Pancreas (tissue), 10 donors: ENCODE measurements at places on chromosomes 4 and X. TPM values are rescaled to one million over a fixed set of nuclear protein-coding genes. Genes with fewer than 3 reads are reported as not detected.

DNA sequence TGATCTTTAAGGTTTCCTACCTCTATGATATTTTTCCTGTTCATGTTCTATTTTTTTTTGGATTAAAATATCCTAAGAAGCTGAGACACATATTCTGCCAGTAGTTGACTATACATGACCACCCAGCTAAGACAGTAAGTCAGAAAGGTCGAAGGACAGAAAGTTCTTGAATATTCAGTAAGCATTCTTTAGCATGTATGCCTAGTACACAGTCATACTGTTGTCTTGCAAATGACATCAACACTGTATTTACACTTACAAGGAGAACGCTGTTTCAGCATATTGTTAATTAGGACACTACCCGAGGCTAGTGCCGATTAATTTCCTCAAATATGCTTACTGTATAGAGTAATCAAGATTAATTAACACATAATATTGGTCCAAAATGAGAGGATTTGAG is 300.6 kb downstream of the STIM2 start:
- no peak for DNase-seq

GRCh38 chrX:3520458-3520857 is 174.0 kb upstream of the MXRA5 start:
- no peak for DNase-seq

GRCh38 chrX:2572740-2573139 is 72.0 kb upstream of the DHRSX start:
- no peak for DNase-seq

DNA sequence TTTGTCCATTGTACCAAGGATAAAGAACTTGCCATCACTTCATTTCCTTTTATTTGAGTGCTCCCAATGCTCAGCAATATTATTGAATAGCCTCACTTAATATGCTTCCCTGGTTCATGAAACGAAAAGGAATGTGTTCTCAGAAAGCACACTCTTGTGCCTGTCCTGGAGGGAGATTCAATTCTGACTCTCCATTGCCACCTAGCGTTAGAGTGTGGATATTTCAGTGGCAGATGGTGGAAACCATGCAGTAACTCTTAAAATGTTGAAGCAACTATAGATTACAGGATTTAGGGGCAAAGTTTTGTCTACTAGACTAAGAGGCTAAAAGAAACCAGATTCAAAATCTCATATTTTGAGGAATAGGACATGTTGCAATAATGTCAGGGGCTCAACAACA is 36.0 kb downstream of the GAB3 start:
- DNase-seq: no peak

- DNase-seq: no peak
Measured at GRCh38 chrX:21958916-21959315, 18.4 kb downstream of the SMS start.

DNA sequence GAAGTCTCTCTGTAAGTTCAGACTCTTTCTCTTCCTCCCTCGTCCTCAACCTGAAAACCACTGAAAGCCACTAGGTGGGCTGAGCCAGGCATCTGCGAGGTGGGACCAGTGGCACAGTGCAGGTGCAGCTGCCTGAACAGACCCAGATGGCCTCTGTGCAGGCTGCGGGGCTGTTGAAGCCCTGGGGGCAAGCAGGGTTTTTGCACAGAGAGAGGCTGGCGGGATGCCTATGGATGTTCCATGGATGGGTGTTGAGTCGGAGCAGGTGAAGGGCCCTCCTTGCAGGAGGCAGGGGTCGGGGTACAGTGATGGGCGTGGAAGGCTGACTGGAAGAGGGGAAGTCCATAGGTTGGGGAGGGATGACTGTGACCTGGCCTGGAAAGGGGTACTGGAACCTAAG is 350.2 kb upstream of the FAT1 start:
- no peak for DNase-seq

DNA sequence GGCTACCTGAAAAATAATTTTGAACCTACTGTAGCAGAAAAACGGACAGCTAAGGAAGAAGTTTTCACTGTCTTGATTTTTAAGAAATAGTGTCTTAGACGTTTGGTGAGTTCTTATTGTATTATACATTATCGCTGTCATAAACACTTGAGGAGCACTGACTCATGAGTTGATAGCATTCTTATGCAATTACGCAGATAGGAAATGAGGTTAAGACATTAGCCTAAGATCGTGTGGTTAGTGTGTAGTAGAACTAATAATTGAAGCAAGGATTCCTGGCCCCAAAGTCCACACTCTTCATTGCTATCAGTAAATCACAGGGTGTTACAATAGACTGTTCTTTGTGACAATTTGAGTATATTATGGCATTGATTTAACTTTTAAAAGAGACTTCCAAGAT is 238.1 kb downstream of the ARAP2 start:
- no peak for DNase-seq

GRCh38 chr4:140839406-140839805 is 83.2 kb upstream of the TBC1D9 start:
- no peak for DNase-seq

GRCh38 chrX:327660-328126 is 9.1 kb upstream of the GTPBP6 start:
- DNase-seq: peak; percentile 13

DNA sequence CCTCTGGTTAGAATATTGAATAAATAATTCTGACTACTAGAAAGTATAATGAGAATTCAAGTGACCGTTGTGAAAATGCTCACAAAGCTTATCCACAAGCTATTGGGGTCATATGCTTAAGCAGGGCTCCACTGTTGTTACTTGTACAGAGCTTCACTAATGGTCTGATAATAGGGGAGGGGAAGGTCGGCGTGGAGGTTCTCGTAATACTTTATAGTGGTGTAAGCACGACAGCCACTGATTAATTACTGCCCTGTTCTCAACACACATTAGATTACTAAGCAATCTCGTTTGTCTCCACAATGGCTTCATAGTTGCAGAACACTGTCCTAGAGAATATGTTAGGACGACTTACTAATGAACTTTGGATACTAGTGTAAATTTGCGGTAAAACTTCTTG is 11.6 kb downstream of the UNC5C start:
- no peak for DNase-seq

DNA sequence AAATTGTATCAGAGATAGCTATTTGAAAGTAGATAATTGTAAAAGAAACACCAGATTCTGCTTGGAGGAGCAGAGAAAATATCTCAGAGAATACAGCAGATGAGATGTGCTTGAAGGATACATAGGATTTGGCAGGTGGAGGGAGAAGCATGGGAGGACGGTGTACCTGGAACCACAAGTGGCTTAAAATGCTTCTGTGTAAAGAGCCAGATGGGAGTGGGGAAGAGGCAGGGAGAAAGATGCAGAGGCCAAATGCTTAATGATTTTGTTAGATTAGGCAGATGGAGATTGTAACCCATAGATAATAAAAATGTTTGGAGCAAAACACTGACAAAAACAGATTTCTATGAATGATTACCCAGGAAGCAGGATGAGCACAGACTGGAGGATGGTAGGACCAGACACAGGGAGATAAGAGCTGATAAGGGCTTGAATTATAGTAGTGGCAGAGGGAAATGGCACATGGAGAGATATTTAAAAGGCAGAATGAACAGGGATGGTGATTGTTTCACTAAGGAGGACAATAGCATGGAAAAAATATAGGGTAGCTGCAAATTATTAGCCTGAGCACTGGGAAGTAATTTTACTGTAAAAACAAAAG is 145.7 kb upstream of the TBC1D9 start:
- no peak for DNase-seq

GRCh38 chrX:145393702-145394235 is 146.5 kb downstream of the SPANXN1 start:
- no peak for DNase-seq

- no peak for DNase-seq
Measured at GRCh38 chr4:162241857-162242256, 78.1 kb upstream of the FSTL5 start.

DNA sequence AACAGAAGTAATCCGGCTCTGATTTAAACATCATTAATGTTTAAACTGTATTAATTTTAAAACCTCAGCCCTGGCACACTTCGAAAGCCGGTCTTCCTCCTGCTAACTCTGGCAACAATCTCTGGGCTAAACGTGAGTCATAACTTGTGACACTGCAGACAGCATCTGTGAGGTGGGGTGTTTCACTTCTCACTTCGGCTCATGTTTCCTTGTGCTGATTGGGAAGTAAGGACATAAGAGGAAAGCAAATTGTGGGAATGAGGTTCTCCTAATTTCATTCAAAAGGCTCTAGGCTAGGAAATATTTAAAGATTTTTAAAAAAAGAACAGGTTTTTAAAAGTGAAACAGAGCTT is 139.9 kb upstream of the USP9X start:
- DNase-seq: peak; percentile 33

- no peak for DNase-seq
Measured at GRCh38 chr4:88605736-88606135, 13.5 kb downstream of the HERC3 start.

DNA sequence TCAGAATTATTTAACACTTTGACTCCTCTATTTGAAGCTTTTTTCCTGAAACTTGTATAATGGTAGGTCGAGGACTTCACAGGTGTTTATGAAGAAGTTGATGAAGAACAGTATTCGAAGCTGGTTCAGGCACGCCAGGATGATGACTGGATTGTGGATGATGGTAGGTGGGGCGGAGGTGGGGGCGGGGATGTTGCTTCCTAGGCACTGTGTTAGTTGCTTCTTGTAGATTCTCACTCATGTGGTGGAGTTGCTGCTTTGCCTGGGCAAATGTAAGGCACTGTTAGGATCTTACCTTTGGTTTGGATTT is 9.4 kb downstream of the POLA1 start:
- no peak for DNase-seq

GRCh38 chr4:153466949-153467896 is 1.1 kb downstream of the TMEM131L start:
- peak; percentile 95 for DNase-seq

GRCh38 chr4:5592272-5592671 is 116.1 kb downstream of the EVC2 start:
- no peak for DNase-seq

DNA sequence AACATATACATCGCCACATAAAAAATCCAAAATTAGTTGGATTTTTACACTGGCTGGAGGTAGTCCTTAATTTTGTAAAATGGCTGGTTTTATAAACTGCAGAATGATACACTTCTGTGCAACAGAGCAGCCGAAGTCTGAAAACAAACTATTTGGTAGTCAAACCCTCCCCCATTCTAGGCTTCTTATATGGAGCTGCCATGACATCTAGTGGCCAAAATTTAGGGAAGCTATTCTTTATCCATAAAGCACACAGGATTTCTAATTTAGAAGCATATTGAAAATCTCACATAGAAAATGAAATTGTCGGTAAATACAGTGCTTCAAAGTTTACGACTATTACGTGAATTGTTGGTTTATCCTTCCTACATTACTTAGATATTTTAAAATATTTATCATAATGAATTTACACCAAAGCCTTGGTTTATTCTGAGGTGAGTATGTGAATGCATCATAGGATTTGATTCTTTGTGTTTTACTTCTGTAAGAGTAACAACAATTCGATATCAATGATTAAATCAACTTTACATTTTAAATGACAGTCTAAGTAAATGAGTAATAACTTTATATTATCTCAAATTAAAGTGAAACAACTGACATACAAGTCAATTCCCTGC is 113.4 kb upstream of the FAM241A start:
- no peak for DNase-seq

DNA sequence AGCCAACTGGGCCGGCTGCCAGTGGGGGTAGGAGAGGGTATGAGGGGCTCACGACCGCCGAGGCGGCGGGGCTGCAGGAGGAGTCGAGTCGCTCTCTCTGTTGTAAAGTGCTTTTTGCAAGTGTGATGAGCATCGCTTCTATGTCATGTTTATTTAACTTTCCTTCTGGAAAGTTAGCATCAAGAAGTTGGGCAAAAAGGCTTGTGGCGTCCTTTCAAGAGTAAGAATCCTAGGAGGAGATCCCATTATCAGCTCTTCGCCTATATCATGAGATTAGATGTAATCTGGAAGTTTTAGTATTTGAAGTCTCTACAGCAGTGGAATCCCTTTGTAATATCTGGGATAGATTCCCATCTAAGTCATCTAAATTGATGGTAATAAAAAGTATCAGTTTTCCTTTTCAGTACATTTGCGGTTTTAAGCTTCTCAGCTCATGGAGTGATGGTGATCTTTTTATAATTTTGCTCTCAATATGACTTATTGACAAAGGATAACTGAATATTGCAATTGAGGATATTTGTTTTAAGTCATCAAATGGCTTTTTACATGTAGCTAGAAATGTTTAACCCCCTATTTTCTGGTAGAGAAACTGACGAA is 1.7 kb downstream of the GALNT7 start:
- DNase-seq: no peak

GRCh38 chr4:24688453-24688852 is 104.1 kb upstream of the DHX15 start:
- DNase-seq: no peak

GRCh38 chrX:1598876-1599790 is 7.7 kb downstream of the AKAP17A start:
- DNase-seq: no peak

- no peak for DNase-seq
Measured at GRCh38 chr4:60729194-60729593, 470.9 kb upstream of the ADGRL3 start.

GRCh38 chr4:120506536-120506935 is 416.0 kb downstream of the PRDM5 start:
- DNase-seq: no peak

DNA sequence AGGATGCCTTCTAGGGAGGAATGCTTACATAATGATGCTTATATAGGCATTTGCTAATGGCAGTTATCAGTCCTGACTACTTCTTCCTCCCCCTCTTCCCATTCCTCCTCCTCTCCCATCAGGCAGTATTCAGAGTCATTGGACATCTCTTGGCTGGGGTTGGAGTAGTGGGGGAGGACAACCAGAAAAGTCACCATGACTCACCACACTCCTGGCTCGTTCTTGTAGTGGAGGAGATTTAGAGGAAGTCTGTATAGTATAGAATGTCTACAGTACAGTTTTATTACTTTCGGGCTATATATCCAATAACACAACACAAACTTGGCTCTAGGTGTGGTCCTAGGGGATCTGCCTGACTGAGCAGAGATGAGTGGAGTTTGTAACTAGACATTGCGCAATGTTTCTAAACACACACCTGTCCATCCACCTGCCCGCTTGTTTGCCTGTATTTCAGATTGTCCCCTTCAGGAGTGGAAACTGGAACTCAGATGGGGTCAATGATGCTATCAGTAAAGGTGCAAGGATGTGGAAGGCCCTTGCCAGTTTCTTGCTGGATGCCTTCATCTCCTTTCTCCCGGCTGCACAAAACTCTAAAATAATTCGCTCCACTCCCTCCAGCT is 27.9 kb upstream of the KIAA1210 start:
- no peak for DNase-seq

The CNKSR2 gene
- 2.5 TPM for total RNA-seq

The PRPS2 gene
- total RNA-seq: 32.6 TPM

The ANKRD50 gene
- 2.4 TPM for total RNA-seq

The MTTP gene
- 0.28 TPM for total RNA-seq

The ARR3 gene
- not detected for total RNA-seq

The SLC25A43 gene
- 3.2 TPM for total RNA-seq
